ENCODE measurements at places on chromosomes 5 and 9. TPM values are rescaled to one million over a fixed set of nuclear protein-coding genes. Genes with fewer than 3 reads are reported as not detected.

The SGCD gene
- 51.5 TPM for total RNA-seq

- DNase-seq = no peak
- H3K36me3 ChIP-seq = no peaks in the 10 kb centered on the region
- no peaks in the 10 kb centered on the region for H3K27me3 ChIP-seq
- no peaks in the 10 kb centered on the region for H3K4me1 ChIP-seq
Measured at GRCh38 chr9:17191082-17191481, 56.2 kb downstream of the CNTLN start.

GRCh38 chr5:92760550-92760949 lies 820.5 kb downstream of the NR2F1-AS1 start:
- no peaks in the 10 kb centered on the region for H3K36me3 ChIP-seq
- H3K4me3 ChIP-seq = no peak overlapping the region
- H3K4me1 ChIP-seq = no peaks in the 10 kb centered on the region
- H3K27ac ChIP-seq = no peak overlapping the region
- H3K27me3 ChIP-seq = no peaks in the 10 kb centered on the region

DNA sequence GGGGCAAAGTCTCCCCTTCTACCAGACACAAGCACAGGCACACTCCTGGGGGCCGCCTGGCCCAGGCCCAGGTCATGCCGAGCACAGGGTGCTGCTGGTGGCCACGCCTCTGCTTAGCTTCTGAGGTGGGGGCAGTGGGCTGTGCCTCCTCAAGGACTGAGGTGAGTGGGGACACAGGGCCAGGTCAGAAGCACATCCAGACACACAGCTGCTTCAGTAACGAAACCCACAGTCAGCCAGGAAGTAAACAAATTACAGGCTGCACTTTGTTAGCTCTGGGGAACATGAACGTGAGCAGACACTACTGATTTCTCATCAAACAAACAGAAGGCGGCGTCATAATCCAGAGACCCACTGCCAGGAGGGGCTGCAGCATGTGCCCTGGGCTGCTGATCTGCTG lies 192.4 kb downstream of the HSPA4 start:
- H3K27ac ChIP-seq = no peak overlapping the region
- no peaks in the 10 kb centered on the region for H3K36me3 ChIP-seq
- DNase-seq = no peak
- H3K4me3 ChIP-seq = no peak overlapping the region
- H3K4me1 ChIP-seq = peaks cover 24% of the 10 kb centered on the region

DNA sequence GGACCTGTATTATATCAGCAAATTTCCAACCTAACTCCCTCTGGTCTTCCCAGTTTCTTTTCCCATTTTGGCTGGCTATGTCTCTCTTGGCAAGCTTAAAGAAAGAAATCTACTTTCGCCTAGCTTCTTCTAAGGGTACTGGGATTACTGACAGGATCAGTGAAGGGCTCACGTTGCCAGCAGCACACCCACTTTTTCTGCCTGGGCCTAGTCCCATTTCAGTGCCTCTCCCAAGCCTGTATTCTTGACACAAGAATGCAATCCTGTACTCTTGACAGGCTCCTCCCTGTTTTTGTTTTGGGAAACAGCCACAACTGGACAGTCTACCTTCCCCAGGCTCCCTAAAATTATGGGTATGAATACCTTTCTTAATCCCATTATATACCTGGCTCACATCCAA lies 170.5 kb downstream of the EPB41L4A start:
- peaks cover 3% of the 10 kb centered on the region for H3K27me3 ChIP-seq
- H3K4me3 ChIP-seq = no peak overlapping the region
- peaks cover 13% of the 10 kb centered on the region for H3K4me1 ChIP-seq

DNA sequence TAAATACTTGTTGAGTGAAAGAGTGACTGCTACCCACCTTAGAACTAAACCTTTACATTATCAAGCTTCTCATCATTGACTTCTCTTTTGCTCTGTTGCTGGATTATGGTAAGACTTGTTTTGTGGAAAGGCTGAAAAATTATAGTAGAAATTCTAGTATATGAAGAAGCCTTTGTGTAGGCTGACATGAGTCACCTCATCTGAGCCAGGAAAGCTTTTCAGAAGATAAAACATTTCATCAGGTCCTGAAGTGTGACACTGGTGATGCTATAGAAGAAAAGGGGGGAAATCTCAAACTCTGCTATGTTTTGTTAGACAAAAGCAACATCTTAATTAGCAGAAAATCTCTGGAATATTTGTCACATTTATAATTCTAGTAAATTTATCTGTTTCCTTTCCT lies 18.4 kb upstream of the SLC44A1 start:
- no peak overlapping the region for H3K4me3 ChIP-seq
- no peak overlapping the region for H3K27ac ChIP-seq
- DNase-seq = no peak

GRCh38 chr5:40656766-40657165 lies 22.9 kb upstream of the PTGER4 start:
- no peak overlapping the region for H3K27ac ChIP-seq
- no peaks in the 10 kb centered on the region for H3K27me3 ChIP-seq
- H3K36me3 ChIP-seq = no peaks in the 10 kb centered on the region
- no peaks in the 10 kb centered on the region for H3K4me1 ChIP-seq
- H3K4me3 ChIP-seq = no peak overlapping the region

- H3K27ac ChIP-seq = no peak overlapping the region
- no peaks in the 10 kb centered on the region for H3K27me3 ChIP-seq
- no peaks in the 10 kb centered on the region for H3K36me3 ChIP-seq
- H3K4me3 ChIP-seq = no peak overlapping the region
- H3K4me1 ChIP-seq = peaks cover 23% of the 10 kb centered on the region
Measured at GRCh38 chr5:74239261-74239660, 401.3 kb downstream of the ENC1 start.

Measured in psoas muscle (tissue), 8 donors.